Stimulated activated CD8-positive, alpha-beta memory T cell treated with anti-CD3 and anti-CD28 coated beads, Interleukin-4, amount 100 ng/mL, for 1 hour (primary cell): ENCODE measurements at places on chromosomes 7 and 10.

- no peak for DNase-seq
Measured at GRCh38 chr7:49692516-49692915, 80.9 kb upstream of the VWC2 start.

- no peak for DNase-seq
Measured at GRCh38 chr10:59748834-59749233, 4.4 kb downstream of the MRLN start.

DNA sequence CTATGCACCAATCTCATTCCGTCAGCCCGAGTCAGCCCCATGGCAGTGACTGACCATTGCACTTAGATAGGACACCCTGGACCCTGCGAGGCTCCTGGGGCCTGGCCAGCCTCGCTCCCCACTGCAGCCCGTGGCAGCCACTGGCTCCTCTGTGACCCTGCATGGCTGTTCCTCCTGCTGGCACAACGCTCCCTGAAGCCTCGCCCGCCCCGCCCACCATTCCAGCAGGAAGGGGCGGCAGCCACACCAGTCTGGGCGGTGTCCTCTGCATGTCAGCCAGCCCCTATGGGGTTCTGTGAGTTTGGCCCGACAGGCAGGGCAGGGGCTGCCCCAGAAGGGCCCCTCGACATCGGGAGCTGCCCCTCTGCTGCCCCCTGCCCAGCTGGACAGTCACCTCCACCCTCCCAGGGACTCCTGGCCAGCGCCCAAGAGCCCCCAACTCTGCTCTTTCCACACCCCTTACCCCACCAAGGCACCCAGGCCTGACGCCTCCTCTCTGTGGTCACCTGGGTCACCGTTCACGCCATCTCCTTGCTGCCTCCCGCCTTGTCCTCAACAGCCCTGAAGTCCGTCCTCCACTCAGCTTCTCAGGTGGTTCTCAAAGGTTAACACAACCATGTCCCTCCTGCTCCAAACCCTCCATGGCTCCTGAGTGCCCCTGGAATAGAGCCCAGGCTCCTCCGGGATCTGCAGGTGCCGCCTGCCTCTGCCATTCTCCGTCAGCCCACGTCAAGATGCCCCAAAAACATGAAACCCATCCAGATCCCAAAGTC, 103.5 kb downstream of the MICALL2 start:
- no peak for DNase-seq

GRCh38 chr7:105768898-105769507, 107.4 kb downstream of the ATXN7L1 start:
- no peak for DNase-seq

- DNase-seq: no peak
Measured at GRCh38 chr10:77357185-77357584, 280.4 kb downstream of the KCNMA1 start.

- DNase-seq: no peak
Measured at GRCh38 chr10:94583124-94583523, 37.5 kb downstream of the HELLS start.

DNA sequence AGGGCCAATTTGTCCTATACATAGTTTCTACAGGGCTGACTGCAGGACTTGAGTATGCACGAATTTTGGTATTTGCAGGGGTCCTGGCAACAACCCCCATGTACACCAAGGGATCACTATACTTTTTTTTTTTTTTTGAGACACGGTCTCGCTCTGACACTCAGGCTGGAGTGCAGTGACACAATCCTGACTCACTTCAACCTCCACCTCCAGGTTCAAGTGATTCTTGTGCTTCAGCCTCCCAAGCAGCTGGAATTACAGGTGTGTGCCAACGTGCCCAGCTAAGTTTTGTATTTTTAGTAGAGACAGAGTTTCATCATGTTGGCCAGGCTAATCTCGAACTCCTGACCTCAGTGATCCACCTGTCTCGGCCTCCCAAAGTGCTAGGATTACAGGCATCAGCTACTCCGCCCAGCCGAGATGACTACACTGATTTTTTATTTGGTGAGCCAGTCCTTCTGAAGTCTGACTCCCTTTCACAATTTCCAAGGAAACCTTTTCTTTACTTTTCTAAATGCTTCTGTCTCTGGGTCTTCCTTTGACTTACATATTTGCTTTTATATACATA, 19.8 kb downstream of the CFAP70 start:
- no peak for DNase-seq

- no peak for DNase-seq
Measured at GRCh38 chr10:43251419-43252165, 15.3 kb downstream of the RASGEF1A start.

GRCh38 chr7:101155303-101155702, 1.0 kb downstream of the AP1S1 start:
- DNase-seq: no peak

GRCh38 chr10:100008142-100008522, 1.6 kb downstream of the DNMBP start:
- DNase-seq: no peak

- no peak for DNase-seq
Measured at GRCh38 chr7:11412036-11412435, 420.0 kb downstream of the THSD7A start.

DNA sequence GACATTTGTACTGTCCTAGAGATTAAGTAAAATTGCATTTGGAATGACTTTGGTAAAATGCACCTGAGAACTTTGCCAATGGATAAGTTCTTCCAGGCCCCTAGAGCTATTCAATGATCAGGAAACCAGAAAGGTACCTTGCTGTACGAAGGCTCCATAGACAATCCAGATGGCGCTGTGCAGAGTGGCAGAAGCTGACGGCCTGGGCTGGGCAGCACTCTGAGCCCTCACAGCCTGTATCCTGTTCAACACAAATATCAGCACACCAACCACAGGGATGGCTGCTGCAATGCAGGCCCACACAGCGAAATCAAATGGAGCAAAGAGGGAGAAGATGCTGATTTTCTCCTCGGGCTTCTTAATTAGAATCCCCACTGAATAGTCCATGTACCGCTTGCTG, 642.4 kb downstream of the GRID1 start:
- DNase-seq: no peak

GRCh38 chr7:151085691-151086620, at the start of gene AGAP3:
Gene AGAP3, plus strand, starts transcription at chr7:151086475. Its CDS starts 267 bp downstream, at chr7:151086742.
- DNase-seq: no peak
